ENCODE measurements at places on chromosomes 5 and 9.

GRCh38 chr9:5352637-5353248 is 13.1 kb upstream of the RLN1 start:
- DNase-seq, result no peak

- no peak for DNase-seq
Observed at GRCh38 chr5:118008779-118009178, 979.6 kb downstream of the DTWD2 start.

GRCh38 chr5:96054311-96055030 is 92.8 kb upstream of the ELL2 start:
- no peak for DNase-seq

- DNase-seq, result no peak
Observed at GRCh38 chr9:101132801-101133200, 104.3 kb downstream of the PLPPR1 start.

GRCh38 chr5:174678107-174678506 is 46.3 kb upstream of the MSX2 start:
- DNase-seq, result no peak

GRCh38 chr9:127776195-127776923 is 2.1 kb downstream of the SH2D3C start:
- peak; percentile 84 for DNase-seq

DNA sequence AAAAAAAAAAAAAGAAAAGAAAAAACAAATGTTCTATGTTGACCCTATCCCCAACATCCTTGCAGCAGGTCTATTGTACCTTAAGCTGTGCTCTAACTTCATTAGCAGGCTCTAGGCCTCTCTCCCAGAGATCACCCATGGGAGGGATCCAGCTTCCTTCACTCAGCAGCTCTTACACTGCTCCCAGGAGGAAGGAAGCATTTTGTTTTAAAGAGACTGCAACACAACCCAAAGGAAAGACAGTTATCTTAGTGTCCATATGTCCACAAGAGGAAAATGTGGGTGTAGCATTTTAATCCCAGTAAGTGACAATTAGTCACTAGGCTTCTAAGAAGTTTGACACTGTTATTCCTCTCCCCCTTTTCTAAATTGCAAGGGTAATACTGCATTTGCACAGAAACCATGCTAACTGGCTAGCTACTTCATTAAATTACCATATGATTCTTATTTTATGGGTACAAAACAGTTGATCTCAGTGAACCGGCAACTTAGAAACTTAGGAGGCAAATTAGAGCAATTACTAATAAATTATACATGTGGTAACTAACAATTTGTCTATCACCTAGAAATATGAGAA is 58.8 kb downstream of the MARCHF3 start:
- DNase-seq, result no peak

GRCh38 chr5:2251751-2252150 is 369.0 kb upstream of the IRX4 start:
- DNase-seq, result no peak

- DNase-seq, result no peak
Observed at GRCh38 chr5:15700373-15700772, 200.4 kb downstream of the FBXL7 start.

DNA sequence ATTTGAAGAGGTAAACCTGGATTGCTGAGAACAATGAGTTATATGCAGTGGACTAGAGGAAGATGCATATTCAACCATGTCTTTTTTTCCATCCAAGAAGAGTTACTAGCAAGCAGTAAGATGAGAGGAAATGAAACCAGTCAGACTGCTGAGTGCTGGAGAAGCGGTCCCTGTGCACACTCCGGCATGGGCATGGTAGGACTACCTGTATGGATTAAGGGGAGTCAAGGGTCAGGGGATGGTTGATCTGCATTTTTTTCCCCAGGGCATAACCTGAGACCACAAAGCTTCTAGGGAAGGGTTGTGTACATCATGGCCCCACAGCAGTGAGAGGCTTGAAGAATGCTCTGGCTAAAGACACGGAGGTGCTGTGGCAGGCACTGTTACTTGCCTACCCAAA is 76.6 kb upstream of the ZNF169 start:
- no peak for DNase-seq

- DNase-seq, result no peak
Observed at GRCh38 chr9:21141427-21141882, at the start of gene IFNW1. Gene IFNW1, minus strand, starts transcription at chr9:21141832. Its CDS starts 262 bp downstream, at chr9:21141570.

DNA sequence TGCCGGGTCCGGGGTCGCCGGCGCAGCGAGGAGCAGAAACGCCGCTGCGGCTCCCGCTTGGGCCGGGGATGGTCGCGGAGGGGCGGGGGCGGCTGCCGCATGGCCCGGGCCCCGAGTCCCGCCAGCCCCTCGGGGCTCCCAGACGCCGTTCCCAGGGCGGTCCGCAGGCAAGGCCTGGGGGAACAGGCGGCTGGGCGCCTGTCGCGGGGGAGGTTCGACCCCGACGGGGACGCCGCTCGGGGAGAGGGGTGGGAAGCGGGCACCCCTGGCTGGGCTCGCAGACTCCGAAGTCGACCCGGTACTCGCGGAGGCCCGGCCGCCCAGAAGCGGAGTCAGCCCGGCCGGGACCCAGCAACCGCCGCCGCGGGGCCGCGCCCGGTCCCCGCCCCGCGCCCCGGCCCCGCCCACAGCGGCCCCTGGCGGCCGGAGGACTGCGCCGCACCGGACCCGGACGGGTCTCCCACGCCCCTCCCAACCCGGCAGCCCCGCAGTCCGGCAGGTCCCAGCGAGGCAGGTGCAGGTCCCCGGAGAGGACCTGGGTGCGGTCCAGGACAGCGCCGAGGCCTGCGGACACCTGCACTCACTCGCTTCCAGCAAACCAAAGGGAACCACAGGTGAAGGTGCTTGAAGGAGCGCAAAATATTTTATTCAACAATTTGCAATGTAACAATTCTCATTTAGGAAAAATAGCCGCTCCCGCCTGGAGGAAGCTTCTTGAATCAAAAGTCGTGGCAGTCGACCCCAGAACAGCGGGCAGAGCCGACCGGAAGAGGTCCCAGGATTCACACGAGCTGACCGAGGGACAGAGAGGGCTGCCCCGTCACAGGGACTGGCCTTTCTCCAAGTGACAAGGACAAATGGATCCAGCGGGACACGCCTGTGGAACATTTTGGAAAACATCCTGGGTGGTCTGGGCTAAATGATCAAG is at the start of gene INPP5E:
INPP5E (minus strand) TSS at position 365 of the 928 bp plus-strand sequence. CDS start 426 bp downstream, outside the sequence.
- DNase-seq, result peak; percentile 86

- DNase-seq, result no peak
Observed at GRCh38 chr5:109570362-109570874, 119.3 kb upstream of the MAN2A1 start.

- DNase-seq, result no peak
Observed at GRCh38 chr9:113781896-113782295, 94.2 kb upstream of the ZNF618 start.

DNA sequence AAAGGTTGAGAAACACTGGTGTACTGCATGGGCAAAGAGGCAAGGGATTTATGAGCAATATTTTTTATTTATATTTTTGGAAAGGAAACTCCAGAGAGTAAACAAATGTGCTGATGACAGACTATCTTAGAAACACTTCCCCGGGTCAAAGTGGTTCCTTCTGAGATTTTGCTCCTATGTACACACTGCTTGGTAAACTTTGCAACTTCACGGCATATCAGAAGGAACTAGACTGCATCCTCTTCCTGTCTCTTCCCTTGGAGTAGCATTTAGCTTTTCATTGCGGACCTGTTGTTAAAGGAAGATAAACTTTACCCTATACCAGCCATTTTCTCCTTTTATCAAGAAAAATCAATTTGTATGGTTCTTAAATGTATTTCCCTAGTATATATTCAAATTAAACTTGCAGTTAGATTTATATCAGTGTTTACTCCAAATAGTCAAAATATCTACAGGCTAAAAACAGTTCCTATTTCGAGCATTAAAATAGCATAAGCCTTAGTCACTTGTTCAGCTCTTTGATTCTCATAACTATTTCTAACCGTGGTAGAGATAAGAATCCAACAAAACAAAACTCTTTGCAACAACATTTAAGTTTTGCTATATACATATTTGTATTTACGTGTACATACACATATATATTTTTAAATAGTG is 48.0 kb upstream of the LRRC19 start:
- DNase-seq, result no peak

DNA sequence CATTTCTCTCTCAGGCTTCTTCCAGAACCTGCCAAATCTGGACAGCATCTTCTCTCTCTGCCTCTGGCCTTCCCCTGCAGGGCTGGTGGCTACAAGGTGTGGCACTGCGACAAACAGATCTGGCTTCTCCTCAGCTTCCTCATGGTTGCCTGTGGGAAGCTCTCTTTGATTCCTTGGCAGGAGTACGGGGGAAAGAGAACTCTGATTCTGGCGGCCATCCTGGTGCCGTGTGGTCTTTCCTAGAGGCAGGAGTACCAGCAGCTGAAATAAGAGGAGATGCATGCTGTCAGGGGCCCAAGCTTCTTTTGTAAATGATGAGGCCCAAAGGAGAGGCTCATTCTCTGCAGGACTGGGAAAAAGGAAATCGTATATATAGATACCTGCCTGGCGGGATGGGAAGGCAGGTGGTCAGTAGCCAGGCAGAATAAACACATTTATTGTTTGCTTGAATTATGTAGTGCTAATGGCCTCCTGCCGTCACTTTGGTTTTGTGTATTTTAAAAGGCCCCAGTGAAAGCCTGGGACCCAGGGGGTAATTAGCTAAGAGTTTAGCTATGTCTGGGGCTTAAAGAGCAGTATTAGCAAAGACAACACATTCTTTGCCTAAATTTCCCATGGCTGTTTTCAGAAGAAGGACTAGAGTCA is at the start of gene CER1:
CER1 (minus strand) TSS at position 343 of the 645 bp plus-strand sequence; CDS start at position 282, 61 bp downstream.
- no peak for DNase-seq

DNA sequence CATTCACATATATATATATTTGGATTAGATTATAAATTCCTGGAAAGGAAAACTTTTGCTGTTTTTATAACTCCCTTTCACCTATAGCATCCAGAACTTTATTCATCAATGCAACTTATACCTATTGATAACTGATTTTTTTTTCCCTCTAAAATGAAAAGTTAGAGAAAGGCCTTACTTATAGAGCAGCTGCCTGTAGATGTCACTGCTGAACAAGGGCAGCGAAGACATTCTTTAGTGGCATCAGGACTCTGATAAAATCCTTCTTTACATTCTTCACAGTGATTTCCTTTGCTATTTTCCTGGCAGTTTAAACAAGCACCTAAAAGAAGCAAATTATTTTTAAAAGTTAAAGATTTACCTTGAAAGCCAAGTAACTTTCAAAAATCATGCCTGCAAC is 32.3 kb upstream of the CDK5RAP2 start:
- no peak for DNase-seq

- no peak for DNase-seq
Observed at GRCh38 chr9:103188781-103189350, 193.7 kb downstream of the CYLC2 start.

DNA sequence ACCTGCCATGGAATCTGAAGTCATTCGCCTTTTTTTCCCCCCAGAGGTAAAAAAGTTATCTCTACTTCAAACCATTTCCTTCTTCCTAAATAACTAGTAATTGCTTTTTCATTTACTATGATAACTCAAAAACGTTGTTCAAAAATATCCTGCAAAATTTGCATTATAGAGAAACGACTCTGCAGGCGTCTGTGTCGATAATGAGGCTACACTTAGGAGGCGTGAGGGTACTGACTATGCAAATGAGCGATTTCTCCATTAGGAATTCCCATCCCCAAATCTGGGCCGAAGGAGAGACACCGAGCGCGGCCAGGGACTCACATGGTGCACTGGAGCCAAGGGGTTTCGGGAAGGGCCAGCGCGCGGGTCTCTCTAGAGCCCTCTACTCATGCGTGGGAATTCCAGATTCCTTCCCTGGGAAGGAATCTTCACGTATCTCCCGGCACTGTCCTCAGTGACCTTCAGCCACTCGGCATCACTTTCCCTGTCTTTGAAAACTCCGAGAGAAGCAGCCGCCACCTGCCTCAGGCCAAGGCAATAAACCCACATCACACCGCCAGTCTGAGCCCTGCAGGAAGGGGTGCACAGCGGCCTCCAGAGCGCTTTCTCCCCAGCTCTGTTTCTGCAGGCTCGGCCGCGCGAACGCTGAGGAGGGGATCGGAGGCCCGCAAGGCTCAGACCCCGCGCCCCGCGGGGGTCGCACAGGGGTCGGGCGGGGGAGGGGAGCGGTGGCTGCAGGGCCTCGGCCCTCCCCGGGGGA is 718 bp upstream of the DENND4C start:
- no peak for DNase-seq

All from stimulated activated CD4-positive, alpha-beta T cell treated with anti-CD3 and anti-CD28 coated beads, Interleukin-15, amount 100 ng/mL, for 24 hours (primary cell).